8988T (cell line): ENCODE measurements at places on chromosomes 3 and 15.

GRCh38 chr15:41474436-41474835 is 19.2 kb upstream of the ITPKA start:
- DNase-seq = no peak

DNA sequence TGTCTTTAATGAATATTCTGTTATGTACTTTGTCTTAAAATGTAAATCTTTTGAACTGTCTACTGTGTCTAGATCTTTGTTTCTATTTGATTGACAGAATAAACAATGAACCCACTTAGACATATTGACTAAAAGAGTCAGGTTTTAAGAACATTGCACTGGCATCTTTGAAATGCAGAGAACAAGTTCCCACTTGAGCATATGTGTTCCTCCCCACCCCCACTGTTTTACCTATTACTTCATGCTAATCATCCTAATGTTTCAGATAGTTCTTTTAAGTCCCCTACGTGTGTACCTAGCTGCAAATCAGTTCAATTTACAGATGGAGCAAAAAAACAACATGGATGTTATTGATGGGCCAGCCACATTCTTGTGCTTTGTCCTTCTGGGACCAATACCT is 11.7 kb upstream of the TCF12 start:
- no peak for DNase-seq

GRCh38 chr3:175416600-175416999 is 557.5 kb downstream of the NAALADL2 start:
- no peak for DNase-seq

DNA sequence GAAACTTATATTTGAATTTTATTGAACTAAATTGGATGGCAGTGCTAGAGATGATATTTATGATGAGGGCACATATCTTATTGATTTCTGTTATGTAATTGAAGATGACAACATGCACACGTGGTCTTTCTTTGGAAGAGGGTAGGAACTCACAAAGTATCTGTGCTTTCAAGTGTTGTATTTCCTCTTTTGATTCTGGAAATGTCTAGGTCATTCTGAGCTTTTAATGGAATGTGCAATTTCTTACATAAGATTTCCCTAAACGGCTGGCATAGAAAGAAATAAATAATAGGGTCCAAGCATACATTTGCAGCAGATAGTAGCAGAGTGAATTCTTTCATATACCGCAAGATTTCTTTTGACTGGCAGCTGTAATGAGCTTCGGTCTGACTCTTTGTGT is 10.1 kb upstream of the GPR171 start:
- no peak for DNase-seq

DNA sequence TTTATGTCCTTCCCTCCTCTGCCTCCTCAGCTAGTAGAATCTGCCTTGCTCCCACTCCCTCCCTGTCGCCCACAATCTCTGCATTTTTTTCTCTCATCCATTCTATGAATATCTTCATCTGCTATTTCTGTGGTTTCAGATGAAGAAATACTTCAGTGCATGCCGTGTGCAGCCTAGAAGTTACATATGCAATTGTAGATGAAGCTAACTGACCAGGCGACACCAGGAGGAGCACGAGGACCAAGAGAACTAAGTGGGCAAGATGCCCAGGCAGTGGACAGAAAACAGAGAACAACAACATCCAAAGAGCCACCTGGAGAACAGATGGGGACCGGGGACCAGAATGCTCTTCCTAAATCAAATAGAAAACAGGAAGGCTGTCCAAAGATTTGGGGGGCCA is 121.4 kb upstream of the ATP11B start:
- no peak for DNase-seq
